Type B pancreatic cell (in vitro differentiated cells): ENCODE measurements at places on chromosomes 11 and 22.
A peak's percentile ranks its signal among the peaks of the same experiment; 100 is the strongest.

DNA sequence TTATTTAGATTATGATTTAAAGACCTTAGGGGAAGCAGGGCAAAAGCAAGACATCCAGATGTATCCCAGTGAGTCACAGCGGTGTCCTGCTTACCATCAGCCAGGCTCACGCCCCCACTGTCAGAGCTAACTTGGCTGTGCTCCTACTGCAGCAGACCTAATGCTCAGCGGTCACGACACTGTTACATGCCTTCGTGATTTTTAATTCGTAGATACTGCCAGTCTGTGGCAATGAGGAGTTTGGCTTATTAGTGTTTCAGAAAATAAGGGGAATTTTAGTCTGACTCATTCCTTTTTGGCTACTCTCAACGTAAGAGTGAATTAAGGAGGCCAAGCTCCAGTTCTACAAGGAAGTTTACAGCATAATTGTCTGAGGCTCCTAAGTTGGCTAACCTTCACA, 22.7 kb downstream of the EFCAB6 start:
- no peak for DNase-seq

DNA sequence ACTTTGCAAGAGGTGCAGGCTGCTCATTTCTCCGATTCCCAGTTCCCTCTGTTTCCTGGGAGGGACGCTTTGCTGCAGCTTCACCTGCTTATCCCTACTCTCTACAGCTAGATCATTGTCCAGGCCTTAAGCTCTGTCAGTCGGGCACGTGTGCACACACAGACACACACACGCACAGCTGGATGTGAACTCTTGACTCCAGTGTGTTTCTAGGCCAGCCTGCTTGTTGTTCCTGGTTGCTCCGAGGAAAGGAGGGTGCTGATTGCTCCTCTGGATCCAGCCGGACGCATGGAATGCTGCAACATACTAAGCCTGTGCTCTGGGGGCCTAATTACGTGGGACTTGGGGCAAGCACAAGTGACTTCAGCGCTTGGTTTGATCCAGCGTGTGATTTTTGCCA, 19.7 kb downstream of the ZNRF3 start:
- no peak for DNase-seq

- DNase-seq = no peak
Measured at GRCh38 chr11:108002476-108002875, 6.2 kb upstream of the CUL5 start.

GRCh38 chr22:22769434-22770279, 118.0 kb upstream of the IGLL5 start:
- DNase-seq = peak; percentile 29
